ENCODE measurements at places on chromosomes 5 and 9.

DNA sequence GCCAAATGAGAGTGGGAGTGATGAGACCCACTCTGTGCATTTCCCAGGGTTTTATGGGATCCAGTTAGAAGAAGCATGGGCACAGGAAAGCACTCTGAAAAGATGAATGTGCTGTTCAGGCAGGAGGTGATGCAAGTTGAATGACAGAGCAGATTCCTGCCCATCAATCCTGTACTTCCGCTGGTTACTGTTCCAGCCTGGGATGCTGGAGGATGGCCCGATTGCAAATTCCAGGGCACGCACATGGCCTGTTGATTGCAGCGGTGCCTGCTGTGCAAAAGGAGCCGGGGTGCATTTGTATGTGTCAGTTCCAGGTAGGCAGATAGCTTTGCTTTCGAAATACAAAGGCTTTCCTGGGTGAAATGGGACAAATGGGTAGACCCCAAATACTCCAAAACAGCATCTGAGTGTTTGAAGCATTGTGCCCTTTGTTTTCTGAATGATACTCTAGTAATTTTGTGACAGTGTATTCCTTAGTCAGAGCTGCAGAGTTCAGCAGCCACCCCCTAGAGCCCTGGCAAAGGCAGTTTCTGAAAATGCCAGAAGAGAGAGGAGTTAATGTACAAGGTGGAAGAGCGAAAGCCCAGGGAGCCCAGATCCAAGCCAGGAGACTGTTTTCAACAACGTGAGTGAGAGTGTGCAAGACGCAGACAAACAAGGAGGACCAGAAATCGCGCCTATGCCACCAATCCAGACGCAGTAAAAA lies 454.2 kb upstream of the CLINT1 start:
- no peak for DNase-seq

DNA sequence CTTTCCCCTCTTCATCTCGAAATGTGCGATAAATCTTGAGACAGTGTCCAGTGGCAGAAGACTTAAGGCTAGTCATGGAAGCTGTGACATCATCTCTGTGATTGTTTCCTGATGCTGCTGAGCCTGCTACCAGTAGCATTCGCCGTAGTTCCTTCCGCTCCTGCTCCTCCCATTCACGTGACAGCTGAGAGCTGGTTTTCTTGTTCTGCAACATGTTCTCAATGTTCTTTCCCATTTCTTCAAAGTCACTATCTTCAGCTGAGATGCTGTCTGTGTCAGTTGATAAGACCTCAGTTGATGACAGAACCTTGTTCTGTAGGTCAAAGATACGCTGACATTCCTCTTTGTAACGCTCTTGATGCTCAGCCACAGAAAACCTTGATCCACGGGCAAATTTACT lies 3.5 kb downstream of the TAF1L start:
- no peak for DNase-seq

DNA sequence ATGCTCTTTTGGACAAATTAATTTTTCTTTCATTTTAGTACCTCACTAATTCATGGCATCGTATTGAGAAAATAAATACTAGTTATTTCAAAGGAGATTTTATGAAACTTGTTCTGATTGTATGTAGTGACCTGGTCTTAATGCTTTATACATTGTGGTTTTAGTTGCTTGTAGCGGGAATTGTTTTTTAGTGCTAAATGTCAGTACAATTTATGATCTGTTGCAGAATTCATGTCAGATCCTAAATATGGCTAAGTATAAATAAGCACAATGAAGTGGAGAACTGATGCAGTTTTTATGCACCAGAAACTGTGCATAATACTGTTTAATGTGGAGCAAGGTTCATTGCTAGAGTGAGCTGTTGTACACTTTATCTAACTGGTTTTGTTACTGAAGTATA lies 308.8 kb downstream of the PJA2 start:
- DNase-seq, result peak; percentile 1

DNA sequence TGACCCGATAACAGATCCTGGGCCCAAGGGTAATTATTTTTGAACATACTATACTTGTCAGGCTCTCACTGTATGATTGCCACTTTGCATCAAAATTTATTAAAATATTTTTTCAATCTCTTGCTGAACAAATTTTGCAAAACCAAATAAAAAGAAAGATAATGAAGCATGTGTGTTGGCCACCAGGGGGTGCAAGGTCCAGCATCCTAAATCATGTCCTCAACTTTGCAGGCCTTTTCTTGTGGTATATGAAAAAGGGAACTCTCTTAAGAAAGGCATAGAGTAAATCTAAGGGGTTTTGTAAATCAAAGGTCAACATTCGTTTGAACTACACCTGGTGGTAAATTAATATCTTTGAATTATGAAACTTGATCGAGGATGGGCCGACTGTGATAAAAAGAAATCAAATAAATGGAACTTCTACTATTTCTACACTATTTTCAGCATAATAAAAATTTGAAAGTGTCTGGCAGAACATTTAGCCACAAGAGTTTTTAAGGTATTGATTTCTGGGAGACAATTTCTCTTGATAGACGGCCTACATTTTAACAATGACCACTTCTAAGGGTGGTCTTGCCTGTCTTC lies 676.5 kb downstream of the DMRTA1 start:
- DNase-seq, result peak; percentile 8

DNA sequence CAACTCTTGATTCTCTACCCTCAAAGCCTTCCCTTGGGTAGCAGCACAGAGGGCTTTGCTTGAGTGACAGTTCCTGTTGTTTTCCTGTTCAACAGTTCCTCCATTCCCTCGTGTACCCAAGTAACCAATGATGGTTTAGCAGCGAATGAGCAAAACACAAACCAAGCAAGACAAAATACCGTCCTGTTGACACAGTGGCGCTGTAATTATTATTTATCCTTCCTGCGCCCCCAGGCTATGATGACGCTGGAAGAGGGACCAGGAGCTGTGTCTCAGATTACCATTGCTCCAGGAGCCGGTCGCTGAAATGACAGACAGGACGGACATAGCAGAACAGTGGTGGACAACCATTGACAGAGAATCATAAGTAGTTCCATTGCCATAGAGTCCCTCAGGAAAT lies 154.8 kb downstream of the GADD45G start:
- no peak for DNase-seq

GRCh38 chr5:118111956-118112355 lies 876.4 kb downstream of the DTWD2 start:
- no peak for DNase-seq

- no peak for DNase-seq
Observed at GRCh38 chr5:955886-956761, 52.5 kb upstream of the NKD2 start.

GRCh38 chr5:126115059-126115629 lies 308.1 kb upstream of the GRAMD2B start:
- DNase-seq, result no peak

- DNase-seq, result no peak
Observed at GRCh38 chr5:56088431-56088949, 93.7 kb upstream of the IL6ST start.
